Inflammatory macrophage treated with lipopolysaccharide for 4 hours (primary cell): ENCODE measurements at places on chromosomes 5 and 9.

DNA sequence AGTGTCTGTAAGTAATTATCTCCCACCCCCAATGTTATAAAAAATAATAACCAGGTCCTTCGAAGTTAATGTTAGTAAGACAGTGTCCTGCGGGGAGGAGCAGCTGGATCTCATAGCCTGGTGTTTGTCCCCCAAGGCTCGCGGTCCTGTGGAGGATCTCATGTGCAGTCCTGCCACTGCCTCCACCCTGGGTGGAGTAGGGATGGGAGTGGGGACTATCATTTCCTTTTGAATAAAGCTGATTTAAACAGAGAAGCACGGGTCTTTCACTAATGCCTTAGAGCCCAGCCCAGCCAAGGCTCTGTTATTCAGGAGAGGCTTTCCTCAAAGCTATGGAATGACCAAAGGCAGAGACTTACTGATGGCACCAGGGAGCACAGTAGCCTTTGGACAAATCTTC, 40.2 kb downstream of the SUB1 start:
- no peak for DNase-seq

GRCh38 chr5:112210430-112211005, 208.6 kb downstream of the EPB41L4A start:
- DNase-seq: peak; percentile 23

GRCh38 chr5:69502367-69502766, 9.8 kb downstream of the OCLN start:
- no peak for DNase-seq

- no peak for DNase-seq
Measured at GRCh38 chr9:76949865-76950264, 44.0 kb upstream of the PRUNE2 start.

DNA sequence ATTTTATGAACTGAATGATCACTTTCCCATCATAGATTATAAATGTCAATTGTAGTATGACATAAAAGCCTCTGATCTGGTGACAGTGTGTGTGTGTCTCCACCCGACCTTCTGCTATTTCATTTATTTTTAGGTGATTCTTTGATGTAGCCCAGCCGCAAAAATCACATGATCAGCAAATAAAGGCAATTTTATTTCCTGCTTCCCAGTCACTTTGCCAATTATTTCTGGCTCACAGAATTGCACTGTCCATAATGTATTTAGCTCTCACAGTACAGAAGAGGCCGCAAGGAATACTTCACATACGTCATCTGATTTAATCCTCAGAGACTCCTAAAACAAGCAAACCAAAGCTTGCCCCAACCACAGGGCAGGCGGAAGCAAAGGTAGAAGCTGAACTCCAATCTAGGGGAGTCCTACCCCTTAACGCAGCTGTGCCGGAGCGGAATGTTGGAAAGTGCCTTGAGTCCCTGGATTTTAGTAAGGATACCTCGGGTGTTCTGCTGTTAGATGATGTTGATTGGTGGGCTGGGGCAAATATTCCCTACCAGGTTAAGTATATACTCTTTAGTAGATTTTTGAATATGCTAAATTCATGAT, 384.0 kb upstream of the IRX4 start:
- DNase-seq: no peak

- peak; percentile 6 for DNase-seq
Measured at GRCh38 chr9:37486616-37487548, 1.1 kb downstream of the POLR1E start.

DNA sequence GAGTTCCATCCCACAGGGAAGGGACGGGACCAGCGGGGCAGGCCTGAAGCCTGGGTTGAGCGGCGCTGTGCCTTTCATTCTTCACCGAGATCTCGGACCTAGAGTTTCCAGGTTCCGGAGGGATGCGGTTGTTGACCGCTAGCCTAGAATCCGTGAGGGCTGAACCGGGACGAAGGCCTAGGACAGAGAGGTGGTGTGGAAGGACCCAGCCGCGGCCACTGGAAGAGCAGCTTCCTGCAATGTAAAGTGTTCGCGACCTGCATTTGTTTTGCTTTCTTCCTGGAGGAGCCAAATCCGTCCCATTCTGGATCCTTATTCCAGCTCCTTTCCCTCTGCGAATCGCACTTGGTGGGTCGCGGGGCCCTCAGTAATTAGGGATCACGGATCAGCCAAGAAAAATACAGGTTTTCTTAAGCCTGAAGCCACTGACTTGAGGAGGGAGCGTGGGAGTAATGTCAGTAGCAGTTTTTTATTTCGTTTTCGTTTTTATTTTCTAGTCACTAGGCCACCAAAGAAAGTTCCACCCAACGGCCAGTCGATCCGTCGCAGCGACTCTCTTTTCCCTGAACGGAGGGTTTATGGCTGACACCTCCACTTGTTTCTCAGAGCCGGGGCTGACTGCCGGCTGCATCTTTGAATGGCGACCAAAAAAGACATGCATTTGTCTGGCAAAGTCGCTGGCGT, 48.6 kb downstream of the ANXA2R start:
- peak; percentile 82 for DNase-seq

DNA sequence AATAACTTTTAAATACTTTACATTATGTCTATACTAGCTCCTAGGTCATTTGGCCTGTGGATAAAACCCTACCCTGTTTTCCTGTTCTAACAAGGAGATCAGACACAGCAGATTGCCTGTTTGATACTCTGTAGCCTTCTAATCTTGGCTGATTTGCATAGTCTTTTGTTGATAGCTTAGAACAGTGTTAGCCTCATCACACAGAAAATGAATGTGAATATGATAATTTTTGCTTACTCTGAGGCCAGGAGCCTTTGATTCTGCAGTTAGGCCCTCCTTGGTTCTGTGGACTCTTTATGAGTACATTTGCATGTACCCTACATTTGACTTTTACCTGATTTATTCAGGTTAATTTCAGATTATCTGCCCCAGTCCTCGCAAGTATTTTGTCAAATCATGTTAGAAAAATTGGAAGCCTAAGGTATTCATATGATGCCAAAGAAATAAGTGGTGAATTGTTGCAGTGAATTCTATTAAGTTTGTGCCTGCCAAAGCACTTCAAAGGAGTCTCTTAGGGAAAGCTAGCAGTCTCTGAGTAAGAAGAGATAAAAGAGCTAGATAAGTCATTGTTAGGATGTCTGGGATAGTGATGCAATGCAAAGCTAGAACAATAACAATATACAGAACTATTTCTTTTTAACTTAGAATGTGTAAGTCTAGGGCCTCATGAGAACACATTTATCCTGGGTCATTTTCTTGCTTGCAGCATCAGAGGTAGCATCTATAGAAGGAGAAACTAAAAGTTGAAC, 56.4 kb downstream of the SCAMP1 start:
- no peak for DNase-seq

GRCh38 chr5:180209137-180209581, at the start of gene RASGEF1C:
RASGEF1C (minus strand) TSS chr5:180209211; CDS start chr5:180138052, 71,159 bp downstream.
- DNase-seq: peak; percentile 69

- DNase-seq: peak; percentile 88
Measured at GRCh38 chr9:130053504-130054324, at the start of gene GPR107. GPR107 (plus strand) TSS chr9:130053906; CDS start chr9:130053933, 27 bp downstream.

DNA sequence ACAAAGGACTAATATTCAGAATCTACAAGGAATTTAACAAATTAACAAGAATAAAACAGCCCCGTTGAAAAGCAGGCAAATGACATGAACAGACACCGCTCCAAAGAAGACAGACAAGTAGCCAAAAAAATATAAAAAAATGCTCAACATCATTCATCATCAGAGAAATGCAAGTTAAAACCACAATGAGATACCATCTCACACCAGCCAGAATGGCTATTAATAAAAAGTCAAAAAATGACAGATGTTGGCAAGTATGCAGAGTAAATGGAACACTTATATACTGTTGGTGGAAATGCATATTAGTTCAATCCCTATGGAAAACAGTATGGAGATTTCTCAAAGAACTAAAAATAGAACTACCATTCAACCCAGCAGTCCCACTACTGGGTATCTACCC, 302.7 kb upstream of the RGMB start:
- no peak for DNase-seq

DNA sequence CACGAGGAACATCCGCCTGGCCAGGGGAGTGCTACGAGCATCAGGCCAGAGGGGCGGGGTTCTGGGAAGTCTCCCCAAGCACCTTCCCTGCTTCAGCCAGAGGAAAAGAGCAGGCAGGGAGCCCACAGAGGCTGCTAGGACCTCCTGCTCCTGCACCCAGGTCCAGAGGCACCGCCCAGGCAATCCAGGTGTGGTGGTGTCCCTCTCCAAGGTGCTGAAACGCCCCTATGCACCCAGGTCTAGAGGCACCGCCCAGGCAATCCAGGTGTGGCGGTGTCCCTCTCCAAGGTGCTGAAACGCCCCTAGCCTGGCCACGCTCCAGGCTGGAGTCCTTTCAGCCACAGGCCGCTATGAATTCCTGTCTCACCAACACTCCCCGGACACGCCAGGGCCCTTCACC, 10.7 kb upstream of the UBAC1 start:
- DNase-seq: no peak

DNA sequence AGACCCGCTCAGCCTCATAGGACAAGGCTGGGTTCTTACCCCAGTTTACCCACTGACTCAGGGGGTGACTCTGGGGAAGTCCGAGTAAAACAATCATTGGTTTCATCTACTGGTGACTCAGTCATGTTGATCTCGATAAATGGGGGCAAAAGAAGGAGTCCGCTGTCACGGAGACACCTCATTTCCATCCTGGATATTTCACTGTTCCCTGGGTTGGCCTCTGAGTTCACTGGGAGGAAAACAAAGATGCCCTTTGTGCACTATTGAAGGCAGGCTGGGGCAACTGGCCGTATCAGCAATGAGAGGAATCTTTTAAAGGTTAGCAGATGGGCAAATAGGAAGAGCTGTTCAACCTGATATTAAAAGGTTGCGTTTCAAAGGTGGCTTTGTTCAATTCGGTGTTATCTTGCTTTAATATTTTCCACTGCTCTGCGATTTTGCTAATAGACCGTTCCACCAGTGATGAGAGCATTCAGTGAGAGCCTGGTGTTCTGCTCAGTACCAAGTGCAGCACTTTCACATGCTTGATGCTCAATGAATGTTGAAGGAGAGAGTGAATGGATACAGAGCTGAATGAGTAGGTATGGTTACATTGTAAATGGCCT, 110.2 kb upstream of the EGFLAM start:
- DNase-seq: no peak

DNA sequence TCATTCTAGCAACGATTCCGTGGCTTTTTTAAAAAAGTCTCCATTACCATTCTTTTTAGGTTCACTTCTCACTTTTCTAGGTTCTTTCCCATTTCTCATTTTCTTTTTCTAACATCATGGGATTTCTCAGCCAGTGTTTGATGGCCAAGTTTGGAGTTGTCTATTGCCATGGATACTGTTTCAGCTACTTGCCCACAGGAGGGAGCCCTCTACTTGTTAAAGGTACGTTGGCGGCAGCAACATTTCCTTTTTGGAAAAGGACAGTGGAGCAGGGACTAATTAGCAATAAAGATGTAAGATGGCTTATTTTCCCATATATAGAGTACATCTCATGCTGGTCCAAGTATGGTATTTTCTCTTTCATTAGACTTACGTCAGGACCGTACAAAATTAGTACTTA, 2257.5 kb upstream of the C9orf72 start:
- DNase-seq: no peak

GRCh38 chr9:137621131-137621757, 2.4 kb downstream of the EHMT1 start:
- DNase-seq: peak; percentile 16

GRCh38 chr9:79215821-79216220, 355.9 kb upstream of the TLE4 start:
- DNase-seq: peak; percentile 32

GRCh38 chr9:35748858-35749514, at the start of the genes GBA2 and RGP1:
GBA2 (minus strand) TSS chr9:35749228; CDS start chr9:35748704, 524 bp downstream.
RGP1 (plus strand) TSS chr9:35749287; CDS start chr9:35749756, 469 bp downstream.
- DNase-seq: peak; percentile 82

DNA sequence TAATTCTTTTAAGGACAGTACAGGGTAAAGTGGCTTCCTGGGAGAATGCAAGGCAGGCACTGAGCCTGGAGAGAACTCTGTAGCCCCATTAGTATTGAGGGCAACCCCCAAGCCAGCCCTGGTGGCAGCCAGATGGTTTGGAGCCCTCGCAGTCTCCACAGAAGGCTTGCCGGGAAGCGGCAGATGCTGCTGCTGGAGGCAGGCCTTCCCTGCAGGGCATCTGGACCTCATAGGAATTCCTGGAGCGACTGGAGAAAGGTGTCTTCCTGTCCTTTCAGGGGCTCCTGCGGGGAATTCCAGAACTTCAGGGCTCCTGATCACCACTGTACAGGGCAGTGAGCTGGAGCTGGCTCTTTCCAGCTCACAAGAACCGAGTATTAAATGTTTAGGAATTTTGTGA, 167.5 kb downstream of the INSYN2B start:
- DNase-seq: no peak

DNA sequence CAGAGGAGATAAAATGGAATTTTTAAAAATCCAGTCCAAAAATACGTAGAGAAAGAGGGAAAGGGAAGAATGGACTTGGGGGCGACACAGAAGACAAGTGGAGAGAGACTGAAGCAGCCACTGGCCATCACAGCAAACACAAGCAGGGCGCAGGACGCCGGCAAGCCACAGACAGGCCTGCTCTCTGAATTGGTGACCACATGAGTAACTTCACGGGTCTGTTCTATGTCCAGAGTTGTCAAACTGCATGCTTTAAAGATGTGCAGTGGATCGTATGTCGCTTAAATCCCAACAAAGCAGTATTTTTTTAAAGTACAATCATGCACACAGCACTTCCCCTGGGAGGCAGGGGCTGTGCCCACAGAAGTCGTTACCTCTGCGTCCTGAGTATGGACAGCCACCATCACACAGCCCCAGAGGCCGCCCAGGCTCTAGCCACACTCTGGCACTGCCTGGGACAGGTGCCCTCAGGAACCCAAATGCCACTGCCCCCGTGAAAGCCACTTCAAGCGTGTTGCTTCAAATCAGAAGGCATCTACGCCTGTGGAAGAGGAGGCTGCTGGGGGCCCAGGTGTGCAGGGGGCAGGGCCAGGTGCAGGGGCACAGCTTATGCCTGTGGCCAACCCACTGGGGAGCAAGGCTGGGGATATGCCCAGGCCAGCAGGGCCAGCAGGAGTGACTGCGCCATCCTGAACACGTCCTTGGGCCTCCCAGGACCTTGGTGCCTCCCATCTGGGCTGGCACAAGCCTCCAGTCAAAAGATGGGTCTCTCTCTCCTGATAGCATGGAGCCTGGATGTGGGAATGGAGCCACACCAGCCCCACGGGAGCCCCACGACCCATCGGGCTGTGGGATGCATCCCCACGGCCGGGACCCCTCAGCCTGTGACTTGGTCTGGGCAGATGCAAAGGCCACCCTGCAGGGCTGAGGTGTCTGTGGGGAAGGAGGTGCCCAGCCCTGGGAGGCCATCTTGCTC, 5.9 kb upstream of the LRRC14B start:
- DNase-seq: no peak
